ENCODE measurements at places on chromosomes 6 and 20.
A peak's percentile ranks its signal among the peaks of the same experiment; 100 is the strongest.

DNA sequence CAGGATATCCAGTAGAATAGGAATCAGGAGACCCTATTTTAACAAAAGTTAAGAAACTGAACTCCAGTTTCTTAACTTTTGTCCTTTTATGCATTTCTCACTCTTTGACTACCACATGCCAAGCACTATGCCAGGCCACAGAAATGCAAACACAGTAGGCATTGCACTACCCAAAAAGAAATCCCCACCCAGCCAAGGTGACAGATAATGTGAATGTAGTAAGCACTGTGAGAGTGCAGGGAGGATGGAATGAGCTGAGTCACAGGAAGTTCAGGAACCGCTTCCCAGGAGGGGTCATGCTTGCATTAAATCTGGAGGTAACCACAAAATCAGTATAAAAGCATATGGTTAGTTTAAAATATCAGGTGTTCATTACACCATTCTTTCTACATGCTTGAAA is 20.1 kb upstream of the FAM83C start:
- DNase-seq = peak; percentile 30

GRCh38 chr20:35274172-35275092 is 3.5 kb downstream of the MMP24OS start:
- no peak for DNase-seq

GRCh38 chr6:7315948-7316365 is 3.0 kb upstream of the SSR1 start:
- no peak for DNase-seq

DNA sequence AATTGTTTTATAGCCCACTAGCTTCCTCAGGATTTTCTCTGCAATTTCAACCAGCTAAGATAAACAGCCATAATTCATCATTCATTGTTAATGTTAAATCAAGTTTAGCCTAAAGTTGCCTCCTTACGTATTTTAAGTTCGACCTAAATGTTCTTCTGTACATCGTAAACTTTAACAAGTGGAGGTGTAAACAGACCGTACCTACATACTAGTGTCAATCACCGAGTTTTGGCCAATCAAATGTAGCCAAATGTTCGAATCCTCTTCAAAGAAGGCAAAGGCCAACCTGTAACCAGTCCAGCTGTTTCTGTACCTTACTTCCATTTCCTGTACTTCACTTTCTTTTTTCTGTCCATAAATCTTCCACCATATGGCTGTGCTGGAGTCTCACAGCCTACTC is 13.5 kb downstream of the MBOAT1 start:
- no peak for DNase-seq

DNA sequence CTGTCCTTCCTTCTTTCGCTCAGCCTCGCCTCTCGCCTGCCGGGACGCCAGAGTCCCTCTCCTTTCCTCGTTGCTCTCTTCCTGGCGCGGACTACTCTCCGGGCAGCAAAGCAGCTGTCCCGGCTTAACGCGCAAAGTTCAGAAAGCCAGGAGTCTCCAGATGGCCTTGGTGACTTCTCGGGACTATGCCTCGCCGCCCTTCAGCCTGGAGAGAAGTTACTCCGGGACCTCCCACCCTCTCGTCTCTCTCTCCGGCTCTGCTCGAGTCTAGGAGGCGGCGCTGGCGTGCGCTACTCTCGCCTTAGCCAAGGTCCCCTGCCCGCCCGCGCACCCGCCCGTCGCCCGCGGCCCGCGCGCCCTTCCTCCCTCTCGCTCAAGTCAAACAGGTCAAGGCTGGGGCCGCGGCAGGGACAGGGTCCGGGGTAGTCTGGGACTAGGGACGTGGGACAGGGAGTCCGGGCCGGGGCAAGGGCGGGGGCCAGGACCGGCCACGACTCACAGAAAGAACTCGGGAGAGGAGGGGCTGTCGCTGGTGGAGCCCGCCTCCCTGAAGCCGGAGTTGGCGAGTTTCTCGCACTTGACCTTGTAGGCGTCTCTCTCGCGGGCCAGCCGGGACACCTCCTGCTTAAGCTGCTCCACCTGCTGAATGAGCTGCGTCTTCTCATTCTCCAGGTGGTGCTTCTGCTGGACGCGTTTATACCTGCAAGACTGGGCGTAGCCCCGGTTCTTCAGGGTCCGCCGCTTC is 1.5 kb downstream of the MAFB start:
- DNase-seq = no peak

DNA sequence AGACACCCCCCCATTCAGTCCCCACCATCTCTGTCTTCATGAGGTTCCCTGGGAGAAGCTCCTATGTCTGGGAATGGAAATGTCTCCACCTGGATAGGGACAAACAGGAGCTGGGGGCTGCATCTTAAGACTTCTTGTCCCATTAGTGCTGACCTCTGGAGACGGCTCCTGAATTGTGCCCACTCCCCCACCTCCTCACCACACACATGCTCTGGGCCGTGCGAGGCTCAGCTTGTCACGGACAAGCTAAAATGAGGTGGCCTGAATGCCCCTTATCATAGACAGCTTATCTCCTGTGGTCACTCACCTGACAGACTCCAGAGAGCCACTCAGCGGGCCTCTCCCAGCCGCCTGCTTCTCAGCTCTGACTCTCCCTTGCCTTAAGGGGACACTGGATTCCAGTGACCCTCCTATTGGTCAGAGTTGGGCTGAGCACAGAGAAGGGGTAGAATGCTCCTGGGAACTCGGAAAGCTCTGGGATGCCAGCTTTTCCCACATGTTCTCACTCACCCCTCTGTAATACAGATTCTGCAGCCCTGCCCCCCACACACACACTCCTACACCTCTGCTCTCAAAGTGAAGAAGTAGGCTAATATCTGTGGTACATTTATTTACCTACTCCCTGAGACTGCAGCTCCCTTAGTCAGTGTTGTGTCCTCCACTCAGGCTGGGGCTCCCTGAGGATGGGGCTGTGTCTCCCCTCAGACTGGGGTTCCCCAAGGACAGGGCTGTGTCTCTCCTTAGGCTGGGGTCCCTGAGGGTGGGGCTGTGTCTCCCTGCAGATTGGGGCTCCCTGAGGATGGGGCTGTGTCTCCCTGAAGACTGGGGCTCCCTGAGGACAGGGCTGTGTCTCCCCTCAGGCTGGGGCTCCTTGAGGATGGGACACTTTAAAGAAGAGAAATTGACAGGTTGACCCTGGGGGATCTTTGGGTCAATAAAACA is 167.5 kb downstream of the VEGFA start:
- DNase-seq = no peak

GRCh38 chr20:50189681-50190250 is 864 bp upstream of the CEBPB start:
- no peak for DNase-seq

GRCh38 chr6:137651178-137651577 is 157.0 kb upstream of the OLIG3 start:
- DNase-seq = no peak

DNA sequence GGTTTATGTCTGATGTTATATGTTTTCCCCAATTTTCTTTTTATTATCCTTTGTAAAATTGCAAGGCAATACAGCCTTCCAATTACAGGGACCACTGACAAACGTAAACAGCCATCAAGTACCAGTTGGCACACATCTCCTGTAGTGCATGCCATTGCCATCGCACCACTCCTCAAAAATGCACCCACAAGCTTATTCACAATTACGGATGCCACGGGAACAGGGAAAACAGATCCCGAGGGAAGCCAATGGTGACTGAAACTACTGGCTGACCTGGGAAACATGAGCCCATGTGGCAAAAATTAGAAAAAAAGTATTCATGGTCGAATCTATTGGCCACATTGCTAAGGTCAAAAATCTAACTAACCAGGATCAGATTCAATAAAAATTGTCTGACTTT is 395.2 kb downstream of the PAX1 start:
- DNase-seq = no peak

DNA sequence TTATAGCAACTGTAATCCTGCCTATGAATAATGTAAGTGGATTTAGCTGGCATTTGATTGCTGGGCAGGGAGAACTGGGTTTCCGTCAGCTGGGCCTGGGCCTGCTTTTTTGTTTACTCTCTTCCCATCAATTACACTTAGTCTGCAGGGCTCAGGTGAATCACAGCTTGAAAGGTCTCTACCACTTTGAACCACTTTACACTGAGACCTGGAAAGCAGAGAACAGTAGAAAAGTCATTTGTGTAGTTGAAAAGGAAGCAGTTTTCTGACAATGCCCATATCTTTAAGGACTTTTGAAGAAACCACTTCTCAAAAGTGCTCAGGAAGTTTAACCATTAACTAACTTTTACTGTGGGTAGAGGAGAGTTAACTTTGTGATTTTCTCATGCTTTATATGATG is 315.4 kb upstream of the SASH1 start:
- DNase-seq = no peak

DNA sequence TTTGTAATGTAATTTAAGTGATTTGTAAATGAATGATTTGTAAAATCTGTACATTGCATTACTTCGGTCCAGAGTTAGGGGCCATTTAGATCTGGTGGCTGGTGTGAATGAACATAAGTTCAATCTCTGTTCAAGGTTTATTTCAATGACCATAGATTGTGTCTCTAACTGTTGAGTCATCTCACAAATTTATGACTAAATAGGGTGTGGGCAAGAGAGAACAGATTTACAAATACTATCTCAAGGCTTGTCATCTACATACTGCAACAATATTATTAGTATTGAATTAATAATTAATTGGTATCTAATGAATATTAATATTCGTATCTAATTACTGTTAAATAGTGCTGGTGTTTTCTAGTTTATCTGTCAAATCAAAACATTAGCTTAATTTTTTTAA is 115.3 kb upstream of the EDN1 start:
- DNase-seq = no peak

GRCh38 chr6:19052219-19052618 is 665.1 kb downstream of the RNF144B start:
- DNase-seq = no peak

- peak; percentile 56 for DNase-seq
These were observed 122.6 kb upstream of the MCHR2 start for GRCh38 chr6:100116411-100117194.

GRCh38 chr6:26315274-26315673 is 49.7 kb upstream of the BTN3A2 start:
- DNase-seq = no peak

DNA sequence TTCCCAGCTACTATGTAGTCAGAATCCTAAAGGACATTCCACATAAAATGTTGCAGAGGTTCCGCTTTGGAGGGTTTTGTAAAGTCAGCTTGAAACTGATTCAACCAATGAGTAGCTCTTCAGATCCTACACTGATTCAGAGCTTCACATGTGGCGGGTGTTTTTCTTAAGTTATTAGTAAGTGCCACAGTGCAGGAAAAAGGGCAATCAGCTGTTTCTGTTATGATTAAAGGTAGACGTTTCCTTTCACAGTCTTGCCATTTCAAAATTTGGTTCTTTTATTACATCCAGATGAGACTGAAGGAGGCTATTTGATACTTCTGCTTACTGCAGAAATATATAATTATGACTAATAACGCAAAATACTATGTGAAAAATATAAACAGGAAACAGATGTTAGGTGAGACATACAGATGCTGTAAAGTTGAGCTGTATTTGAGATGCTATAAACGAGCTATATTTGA is 443.9 kb downstream of the CDKAL1 start:
- DNase-seq = no peak

- no peak for DNase-seq
These were observed 131.2 kb downstream of the PFDN4 start for GRCh38 chr20:54339093-54339492.

DNA sequence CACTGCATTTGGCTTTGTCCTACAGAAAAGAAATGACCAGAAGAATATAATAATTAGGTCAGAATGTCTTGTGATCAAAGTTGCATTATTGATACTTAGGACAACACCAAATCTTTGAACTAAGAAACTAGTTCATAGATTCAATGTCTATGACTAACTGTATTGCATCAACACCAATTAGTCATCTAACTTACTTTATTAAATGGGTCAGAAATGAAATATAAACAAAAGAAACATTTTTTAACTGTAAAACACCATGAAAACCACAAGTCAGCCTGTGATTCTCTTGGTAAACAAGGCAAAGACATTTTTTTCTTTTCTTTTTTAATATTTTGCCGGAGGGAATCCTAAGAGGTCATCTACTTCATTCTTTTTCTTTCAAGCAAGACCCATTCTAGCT is 114.1 kb upstream of the HDDC2 start:
- DNase-seq = no peak

GRCh38 chr6:57421503-57421902 is 104.1 kb downstream of the PRIM2 start:
- DNase-seq = no peak

DNA sequence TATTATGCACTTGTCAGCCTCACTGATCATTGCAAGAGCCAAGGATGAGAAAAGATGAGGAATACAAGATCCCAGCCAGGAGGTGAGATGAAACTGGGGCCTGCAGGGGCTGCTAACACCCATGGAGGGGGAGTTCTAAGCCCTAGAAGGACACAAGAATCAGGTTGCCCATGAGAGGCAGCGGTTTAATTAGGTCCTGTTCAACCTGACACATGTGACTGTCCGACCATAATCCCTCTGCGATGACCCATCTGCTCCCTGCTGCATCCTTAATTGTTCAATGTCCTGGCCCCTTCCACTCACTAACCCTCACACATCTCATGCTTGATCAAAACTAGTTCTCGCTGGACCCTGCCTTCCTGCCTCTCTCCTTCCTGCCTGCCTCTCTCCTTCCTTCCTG is 52.2 kb upstream of the NNAT start:
- no peak for DNase-seq

DNA sequence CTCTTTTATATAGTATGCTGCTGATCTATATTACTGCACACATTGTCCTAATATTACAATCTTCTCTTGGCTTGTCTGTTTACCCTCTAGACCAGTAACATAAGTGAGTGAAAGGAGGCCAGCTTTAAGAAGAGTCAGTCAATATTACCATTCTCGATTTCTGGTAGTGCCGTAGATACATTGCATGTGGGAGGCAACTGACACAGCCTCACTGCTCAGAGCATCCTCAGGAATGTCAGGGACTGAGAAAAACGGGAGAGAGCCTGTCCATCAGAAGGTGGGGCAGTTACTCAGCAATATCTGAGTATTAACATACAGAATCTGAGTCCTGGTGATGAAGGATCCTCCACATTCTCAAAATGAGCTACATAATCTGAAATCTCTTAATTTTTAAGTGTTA is 259.9 kb downstream of the GJA1 start:
- DNase-seq = no peak

DNA sequence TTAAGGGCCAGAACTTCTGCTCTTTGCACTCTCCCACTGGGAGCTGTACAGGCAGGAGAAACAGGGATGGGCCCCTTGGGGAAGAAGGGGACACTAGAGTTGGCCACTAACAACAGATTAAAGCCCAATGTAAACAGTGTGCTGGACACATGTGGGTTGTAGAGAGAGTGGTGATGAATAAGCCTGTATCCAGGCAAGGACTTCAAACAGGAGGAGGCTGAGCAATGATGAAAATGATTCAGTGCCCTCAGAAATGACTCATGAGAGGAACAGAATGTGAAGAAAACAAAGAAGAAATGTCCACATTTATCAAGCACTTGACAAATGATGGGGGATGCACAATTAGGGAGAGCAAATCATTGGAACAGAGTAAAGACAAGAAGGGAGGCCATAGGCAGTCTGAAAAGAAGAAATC is 242.3 kb downstream of the TBX18 start:
- no peak for DNase-seq

- DNase-seq = no peak
These were observed 320.8 kb downstream of the SOX4 start for GRCh38 chr6:21914121-21914973.

- DNase-seq = no peak
These were observed 52.6 kb downstream of the SPTLC3 start for GRCh38 chr20:13061381-13061780.

GRCh38 chr20:25030007-25030648 is 27.8 kb downstream of the ACSS1 start:
- DNase-seq = no peak
